Stimulated activated CD8-positive, alpha-beta memory T cell treated with anti-CD3 and anti-CD28 coated beads, Interleukin-15, amount 100 ng/mL, for 24 hours (primary cell): ENCODE measurements at places on chromosomes 2 and 18.

DNA sequence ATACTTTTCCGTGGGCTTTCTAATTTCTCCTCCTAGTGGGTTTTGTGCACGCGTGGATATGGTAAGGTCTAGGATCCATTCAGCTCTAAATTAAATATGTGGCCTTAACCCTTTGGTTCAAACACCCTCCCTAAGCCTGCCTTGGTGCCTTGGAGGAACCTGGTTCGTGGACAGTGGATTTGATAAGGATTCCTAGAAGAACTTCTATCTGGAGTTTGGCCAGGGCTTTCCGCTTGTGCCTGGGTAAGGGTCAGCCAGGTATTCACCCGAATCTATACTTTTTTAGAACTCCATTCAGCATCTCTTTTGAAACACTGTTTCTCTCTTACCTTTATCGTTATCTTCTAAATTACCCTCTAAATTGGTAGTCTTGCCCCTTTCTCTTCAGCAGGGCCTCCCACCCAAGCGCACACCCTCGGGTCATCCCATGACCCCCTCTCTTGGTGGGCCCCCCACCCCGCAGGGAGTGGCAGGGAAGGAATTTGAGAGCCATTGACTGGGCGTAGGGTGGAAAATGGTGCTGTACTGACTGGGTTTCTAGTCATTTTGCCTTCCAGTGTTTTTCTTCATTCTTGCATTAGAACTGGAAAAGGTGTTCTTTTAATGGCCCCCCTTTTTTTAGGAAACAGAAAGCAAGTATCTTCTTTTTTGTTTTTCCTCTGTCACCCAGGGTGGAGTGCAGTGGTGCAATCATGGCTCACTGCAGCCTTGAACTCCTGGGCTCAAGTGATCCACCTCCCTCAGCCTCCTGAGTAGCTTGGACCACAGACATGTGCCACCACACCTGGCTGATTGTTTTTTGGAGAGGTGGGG, 1.8 kb downstream of the SOCS6 start:
- DNase-seq: no peak

DNA sequence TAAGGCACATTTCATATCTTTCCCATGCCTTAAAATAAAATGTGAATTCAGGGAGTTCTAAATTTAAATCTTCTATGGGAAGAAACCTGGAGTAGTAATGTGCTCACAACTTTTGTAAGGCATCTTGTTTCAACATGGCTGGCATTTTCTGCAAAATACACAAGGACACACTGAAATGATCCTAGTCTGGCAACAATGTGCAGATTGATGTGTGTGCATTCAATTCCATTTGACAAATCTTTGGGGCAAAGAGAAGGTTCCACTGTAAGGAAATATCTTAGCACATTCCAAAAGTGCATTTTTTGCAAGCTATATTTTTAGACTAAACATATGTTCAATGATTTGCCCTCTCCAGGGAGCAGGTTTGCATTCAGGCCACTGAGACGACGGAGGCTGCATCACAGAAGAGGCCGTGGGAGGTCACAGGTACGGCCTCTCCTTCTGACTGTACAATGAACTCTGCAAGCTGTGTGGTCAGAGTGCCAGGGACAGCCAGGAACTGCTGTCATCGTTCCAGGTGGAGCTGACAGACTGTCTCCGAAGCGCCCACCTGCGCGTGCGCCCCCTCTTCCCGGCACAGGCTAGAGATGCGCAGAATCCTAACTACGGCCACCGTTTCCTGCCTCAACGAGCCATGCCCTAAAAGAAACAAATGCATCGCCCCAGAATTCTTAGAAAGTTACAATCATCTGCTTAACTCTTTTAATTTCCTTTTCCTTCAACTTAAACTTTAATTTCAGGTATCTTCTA, 149.2 kb upstream of the POU3F3 start:
- no peak for DNase-seq

GRCh38 chr2:64652231-64653108, 1.2 kb downstream of the SERTAD2 start:
- DNase-seq: no peak

GRCh38 chr2:134679294-134679693, 39.5 kb downstream of the TMEM163 start:
- no peak for DNase-seq

- no peak for DNase-seq
Observed at GRCh38 chr18:39464006-39464405, 1898.4 kb upstream of the CELF4 start.

DNA sequence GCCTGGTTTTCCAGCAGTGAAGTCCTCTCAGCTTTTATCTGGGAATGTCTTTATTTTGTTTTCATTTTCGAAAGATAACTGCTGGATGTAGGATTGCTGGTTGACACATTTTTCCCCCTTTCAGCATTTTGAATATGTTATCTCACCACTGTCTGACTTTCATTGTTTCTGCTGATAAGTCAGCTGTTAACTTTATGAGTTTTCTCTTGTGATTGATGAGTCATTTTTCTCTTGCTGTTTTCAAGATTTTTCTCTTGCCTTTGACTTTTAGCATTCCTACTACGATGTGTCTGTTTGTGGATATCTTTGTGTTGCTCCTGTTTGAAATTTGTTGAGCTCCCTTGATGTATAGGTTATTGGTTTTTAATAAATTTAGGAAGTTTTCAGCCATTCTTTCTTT, 85.5 kb downstream of the AGPS start:
- DNase-seq: no peak

- DNase-seq: no peak
Observed at GRCh38 chr2:239711911-239712570, 311.2 kb upstream of the HDAC4 start.

DNA sequence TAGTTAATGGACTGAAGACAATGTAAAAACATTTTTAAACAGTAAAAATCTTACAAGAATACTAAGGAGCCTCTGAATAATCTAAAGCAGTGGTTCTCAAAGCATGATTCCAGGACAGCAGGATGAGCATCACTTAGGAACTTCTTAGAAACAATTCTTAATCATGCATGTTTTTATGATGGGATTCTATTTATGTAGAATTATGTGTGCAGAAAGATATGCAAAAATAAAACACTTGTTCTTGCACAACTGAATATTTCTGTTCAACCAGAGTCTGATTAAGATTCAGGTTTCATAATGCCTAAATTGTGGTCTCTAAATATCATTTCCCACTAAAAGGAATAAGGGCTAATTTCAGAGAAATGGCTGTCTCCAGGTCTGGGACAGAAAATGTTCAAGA, 69.2 kb upstream of the MTIF2 start:
- DNase-seq: no peak

GRCh38 chr2:200040831-200041230, 85.4 kb downstream of the MAIP1 start:
- no peak for DNase-seq

DNA sequence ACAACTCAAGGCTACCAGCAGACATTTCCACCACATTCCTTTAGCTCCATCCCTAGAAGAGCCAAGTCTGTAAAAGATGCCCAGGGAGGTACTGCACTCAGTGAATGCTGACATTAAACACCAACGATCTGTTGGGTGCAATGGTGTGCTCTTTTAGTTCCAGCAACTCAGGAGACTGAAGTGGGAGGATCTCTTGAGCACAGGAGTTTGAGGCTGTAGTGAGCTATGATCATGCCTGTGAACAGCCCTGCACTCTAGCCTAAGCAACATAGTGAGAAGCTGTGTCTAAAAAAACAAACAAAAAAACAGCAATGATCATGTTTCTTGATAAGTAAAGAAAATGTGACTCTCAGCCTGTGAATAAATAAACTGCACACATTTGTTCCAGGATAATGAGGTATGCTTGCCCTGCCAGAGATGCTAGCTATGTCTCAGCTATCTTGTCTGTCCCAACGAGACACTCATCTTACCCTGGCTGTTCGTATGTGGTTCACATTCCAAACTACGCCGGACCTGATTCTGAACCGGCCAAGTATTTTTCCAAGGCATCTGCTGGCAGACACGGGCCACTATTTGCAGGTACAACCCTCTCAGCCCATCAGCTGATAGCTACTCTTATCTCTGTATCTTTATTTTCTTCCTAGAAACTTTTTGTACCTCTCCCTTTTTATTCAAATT, 21.8 kb downstream of the TMEM182 start:
- no peak for DNase-seq

DNA sequence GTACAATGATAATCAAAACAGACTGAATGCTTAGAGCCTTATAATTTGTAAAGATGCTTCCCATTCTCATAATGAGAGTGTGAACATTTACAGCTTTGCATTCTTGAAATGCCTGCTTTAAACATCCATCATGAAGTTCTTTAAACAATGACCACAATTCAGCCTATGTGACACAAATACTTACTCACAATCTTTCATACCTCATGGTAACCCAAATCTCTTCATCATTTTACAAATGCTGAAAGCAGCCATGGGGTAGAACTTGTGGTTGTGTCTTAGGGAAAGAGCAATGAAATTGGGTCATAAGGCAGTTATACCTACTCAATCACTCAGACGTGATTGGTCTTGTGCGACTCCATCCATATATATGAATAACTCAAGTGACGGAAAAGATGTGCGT, 140.7 kb downstream of the RND3 start:
- DNase-seq: no peak

- no peak for DNase-seq
Observed at GRCh38 chr2:75020476-75020875, 62.0 kb downstream of the POLE4 start.

GRCh38 chr2:219709331-219709761, 81.9 kb downstream of the SLC4A3 start:
- no peak for DNase-seq

DNA sequence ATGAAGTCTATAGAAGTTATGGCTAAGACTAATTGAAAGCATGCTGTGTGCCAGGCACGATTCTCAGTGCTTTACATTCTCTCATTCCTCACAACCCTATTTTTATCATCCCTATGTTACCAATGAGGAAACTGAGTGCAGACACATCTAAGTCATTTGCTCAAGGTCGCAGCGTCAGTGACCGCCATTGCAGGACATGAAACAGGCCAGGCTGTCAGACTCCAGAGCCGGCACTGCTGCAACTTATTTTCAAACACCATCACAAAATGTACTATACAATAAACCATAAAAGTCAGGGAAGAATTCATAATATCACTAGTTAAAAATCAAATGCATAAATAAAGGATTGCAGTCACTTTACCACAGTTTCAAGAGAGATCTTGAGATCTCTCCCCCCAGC, 5.6 kb downstream of the STK39 start:
- DNase-seq: no peak
